ENCODE measurements at places on chromosomes 5 and 9. TPM values are rescaled to one million over a fixed set of nuclear protein-coding genes. Genes with fewer than 3 reads are reported as not detected.

GRCh38 chr5:143635888-143636287 is 176.1 kb upstream of the HMHB1 start:
- no peak for DNase-seq

DNA sequence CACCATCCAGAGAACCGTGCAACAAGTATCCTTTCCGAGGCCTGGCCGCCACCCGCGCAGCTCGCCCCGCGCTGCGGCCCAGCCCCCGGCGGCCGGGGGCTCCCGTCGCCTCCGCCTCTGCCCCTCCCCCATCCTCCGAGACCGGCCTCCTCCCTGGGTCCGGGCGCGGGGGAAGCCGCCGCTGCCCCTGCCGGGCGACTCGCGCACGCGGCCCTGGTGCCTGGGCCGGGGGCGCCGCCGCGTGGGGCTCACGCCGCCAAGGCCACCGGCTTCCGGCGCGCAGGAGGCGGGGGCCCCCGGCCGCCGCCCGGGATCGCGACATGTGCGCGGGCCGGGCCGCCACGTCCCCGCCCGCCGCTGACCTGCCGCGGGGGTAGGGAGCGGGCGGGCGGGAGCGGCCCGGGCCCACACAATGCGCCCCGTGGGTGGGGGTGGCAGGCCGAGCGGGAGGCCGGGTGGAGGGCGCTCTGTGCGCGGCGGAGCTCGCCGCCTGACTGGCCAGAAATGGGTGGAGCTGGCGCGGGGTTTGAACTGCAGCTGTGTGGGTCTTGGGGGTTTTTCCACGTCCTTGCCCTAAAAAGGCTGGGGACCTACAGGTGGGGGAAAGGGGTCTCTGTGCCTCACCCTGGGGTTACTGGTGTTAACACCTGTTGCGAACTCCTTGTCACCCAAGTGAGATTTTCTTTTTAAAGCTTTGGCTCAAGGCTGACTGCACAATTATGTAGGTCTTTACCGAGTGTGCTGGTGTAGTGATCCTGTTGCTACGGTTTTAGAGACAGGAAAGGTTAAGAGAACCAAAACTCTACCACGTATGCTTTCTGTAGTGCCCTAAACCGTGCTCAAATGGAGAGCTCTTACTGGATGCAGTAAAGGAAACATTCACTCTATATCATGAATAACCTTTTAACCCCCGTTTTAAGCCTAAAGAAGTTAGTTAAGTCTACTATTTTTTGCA is 32.3 kb downstream of the TNPO1 start:
- DNase-seq = peak; percentile 56

DNA sequence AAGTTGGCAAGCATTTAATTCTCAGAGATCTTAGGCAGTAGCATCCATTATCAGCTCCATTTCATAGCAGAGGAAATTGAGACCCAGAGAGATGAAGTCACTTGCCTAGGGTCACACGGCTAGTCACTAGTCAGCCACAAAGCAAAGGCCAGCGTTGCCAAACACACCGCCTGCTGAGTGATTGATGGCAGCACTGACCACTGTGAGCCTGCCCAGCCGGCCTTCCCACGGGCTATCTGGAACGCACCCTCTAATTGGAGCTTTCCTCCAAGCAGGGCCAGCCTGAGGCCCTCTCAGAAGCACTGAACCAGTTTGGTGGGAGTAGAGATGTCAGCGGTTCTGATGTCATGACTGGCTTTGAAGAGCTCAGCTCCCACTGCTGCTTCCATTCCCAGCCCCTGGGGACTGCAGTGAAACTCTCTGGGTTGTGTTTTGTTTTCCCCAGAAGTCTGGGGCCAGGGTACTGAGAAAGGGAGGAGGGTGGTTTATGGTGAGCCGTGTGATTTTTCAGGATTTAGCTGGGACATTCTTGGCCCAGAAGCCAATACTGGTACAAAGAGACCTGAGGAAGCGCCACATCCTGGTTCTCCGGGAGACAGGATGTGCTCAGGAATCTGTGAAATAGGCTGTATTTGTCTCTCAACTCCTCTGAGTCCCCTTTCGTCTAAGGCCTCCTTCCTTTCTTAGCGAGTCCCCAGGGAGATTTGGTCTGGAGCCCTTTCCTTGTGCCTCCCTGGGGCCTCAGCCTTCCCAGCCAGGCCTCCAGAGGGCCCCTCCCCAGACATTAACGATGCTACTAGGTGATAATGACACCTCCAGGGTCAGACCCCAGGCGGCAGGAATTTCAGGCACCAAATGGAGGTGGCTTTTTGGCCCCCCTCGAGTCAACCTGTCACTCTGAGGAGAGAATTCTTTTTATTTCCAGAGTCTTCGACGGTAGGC is 44.5 kb downstream of the SPRY4 start:
- DNase-seq = no peak

P4HA2 gene
- not detected for polyA plus RNA-seq

PCDHB11 gene
- not detected for polyA plus RNA-seq

PDCD1LG2 gene
- 0.85 TPM for polyA plus RNA-seq

All from CD4-positive, CD25-positive, alpha-beta regulatory T cell (primary cell).